ENCODE measurements at places on chromosomes 13 and 19.

DNA sequence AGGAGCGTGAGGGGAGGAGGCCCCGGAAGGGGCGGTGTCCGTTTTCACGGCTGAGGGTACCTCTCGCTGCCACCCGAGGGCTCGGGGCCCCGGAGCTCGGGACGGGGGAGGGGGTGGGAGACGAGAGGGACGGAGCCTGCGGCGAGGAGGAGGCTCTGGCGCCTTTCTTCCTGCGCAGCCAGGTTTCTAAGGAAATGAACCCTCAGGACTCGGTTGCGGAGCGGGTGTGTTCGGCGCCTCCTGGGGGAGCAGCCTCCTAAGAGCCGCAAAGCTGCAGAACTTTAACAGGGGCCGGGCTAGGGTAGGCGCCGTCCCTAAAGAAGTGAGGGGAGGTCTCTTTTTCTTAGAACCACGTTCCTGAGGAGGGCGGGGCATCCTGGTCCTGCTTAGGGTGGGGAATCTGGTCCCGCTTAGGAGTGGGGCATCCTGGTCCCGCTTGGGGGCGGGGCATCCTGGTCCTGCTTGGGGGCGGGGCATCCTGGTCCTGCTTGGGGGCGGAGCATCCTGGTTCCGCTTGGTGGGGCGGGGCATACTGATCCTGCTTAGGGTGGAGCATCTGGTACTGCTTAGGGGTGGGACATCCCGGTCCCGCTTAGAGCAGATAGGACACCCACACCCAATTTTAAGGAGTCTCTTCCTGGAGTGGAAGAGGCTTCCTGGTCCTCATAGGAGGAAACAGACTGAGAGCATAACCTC, 6.2 kb downstream of the SYT5 start:
- DNase-seq, result no peak

DNA sequence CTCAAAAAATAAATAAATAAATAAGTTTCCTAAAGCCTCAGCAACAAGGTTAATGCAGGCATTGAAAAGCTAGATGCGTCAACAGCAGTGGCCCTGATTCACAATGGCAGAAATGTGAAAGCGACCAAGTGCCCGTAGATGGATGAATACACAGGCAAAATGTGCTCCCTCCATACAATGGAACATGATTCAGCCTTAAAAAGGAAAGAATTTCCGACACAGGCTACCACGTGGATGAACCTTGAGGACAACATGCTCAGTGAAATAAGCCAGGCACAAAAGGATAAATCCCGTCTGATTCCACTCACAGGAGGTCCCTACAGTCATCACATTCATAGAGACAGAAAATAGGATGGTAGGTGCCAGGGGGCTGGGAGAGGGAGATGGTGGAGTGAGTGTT, 31.7 kb downstream of the INSR start:
- DNase-seq, result no peak

- DNase-seq, result no peak
These were observed 821.3 kb downstream of the DIAPH3 start for GRCh38 chr13:59342400-59342799.

- DNase-seq, result no peak
These were observed at the start of gene SLC5A5 for GRCh38 chr19:17871878-17872250. SLC5A5 (plus strand) TSS chr19:17871945; CDS start chr19:17872320, 375 bp downstream.

- DNase-seq, result peak; percentile 30
These were observed 19.3 kb upstream of the GATAD2A start for GRCh38 chr19:19385896-19386869.

DNA sequence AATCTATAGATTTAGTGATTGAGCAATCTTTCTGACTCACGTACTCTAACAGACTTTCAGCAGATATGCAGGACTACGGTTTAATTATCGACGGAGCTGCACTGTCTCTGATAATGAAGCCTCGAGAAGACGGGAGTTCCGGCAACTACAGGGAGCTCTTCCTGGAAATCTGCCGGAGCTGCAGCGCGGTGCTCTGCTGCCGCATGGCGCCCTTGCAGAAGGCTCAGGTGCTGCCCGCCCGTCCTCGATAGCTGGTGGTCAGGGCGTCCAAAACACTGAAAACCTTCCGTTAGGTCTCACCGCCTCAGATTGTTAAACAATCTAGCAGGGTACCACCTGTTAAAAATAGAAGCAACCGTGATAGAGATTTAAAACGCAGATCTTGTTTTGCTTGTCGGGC, 113.2 kb upstream of the MCF2L start:
- DNase-seq, result no peak

DNA sequence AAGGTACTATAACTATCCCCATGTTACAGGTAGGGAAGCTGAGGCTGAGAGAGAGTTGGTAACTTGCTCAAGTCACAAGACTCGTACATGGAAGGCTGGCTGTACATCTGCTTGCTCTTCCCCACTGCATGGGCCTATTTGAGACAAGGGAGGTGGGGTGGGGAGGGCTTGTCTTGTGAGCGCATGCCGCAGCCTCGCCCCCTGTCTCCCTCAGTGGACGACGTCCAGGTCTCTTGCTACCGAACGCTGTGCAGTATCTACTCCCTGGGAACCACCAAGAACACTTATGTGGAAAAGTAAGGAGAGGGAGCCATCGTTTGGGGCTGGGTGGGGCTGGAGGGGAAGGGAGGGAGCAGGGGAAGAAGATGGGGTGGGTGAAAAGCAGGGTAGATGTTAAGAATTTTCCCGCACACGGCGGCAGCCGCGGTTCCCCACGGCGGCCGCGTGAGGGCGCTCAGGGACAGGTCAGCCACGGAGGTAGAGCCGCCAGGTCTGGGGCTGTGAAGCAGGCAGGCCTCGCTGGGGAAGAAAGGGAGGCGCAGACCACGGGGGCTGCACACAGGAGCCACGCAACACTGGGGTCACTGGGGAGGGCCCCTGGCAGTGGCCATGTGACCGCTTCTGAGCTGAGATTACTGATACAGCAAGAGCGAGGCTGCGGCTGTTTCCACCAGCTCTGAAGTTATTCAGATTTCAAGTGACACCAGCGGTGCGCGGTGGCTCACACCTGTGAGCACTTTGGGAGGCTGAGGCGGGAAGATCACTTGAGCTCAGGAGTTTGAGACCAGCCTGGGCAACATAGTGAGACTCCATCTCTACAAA, 81.5 kb downstream of the RYR1 start:
- DNase-seq, result peak; percentile 68

GRCh38 chr13:36981156-36981743, 17.9 kb downstream of the ALG5 start:
- DNase-seq, result no peak

DNA sequence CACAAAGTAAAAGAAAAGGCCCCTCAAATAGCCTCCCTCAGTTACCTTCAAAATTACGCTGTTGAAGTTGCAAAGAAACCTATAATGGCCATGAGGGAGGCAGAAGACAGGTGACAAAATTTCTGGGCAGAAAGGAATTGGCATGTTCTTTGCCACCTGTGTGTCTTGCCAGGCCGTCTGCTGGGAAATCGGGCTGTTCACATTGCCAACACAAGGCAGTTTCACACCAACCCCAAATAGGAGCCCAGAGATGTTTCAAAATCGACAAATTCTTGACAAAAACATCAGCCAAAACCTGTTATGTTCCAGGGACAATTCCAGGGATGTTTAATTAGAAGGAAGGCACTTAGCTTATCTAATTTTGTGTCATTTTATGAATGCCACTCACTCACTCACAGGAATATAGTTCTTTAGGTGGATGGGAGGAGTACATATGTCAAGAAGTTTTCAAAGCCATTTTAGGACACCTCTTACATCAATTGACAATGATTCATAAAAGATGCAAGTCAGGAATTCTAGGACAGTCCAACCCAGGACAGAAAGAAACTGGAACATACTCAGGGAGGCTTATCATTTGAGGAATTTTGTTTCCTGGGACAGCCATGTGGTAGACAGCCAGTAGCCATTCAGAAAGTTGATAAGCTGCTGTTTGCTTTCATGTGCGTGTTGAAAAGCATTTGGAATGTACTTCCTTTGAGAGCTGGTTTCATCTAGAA, 164.5 kb downstream of the RGCC start:
- no peak for DNase-seq

- DNase-seq, result no peak
These were observed 95.1 kb downstream of the TSHZ3 start for GRCh38 chr19:31254180-31254551.

DNA sequence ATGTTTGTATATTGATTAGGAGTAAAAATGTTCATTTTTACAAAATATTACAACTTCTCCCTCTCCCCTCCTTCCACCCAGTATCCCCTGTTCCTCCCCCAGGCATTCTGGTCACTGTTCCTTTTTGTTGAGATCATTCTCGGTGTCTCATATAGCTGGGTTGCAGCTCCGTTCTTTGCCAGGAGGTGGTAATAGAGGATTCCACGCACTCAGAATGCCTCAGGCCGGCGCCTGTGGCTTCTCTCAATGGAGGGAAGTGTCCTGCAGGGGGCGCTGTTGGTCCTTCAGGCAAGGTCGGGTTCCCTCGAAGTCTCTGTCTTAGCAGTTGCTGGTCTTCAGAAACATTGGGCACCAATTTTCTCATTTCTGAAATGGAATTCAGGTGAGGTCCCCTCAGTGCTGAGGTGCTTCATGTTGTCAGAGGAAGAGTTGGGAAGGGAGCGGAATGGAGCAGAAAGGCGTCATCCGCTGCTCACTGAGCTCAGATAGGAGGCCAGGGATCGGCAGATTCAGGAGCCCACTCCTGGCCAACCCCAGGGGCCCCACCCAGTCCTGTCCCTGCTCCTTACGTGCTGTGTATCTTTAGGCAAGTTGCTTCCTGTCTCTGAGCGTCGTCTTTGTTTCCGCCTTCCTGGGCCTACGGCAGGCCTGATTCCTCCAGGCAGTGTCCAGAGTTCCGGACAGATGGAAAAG, 10.3 kb upstream of the GARIN5A start:
- peak; percentile 36 for DNase-seq

DNA sequence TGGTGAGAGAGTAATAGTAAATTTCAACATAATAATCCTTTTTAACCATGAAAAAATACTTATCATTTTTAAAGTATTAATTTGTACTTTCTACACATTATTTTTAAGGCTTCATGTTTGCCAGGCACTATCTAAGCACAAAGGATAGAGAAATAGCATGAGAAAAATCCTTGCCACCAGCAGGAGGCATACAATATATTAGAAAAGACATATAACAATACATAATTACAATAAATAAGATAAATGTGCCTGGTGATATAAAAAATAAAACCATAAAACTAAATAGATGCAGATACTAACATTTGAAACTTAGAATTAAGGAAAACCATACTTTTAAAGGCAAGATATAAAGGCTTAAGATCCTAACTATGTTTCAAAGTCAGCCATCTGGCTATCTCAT, 1256.4 kb downstream of the DIAPH3 start:
- DNase-seq, result no peak

DNA sequence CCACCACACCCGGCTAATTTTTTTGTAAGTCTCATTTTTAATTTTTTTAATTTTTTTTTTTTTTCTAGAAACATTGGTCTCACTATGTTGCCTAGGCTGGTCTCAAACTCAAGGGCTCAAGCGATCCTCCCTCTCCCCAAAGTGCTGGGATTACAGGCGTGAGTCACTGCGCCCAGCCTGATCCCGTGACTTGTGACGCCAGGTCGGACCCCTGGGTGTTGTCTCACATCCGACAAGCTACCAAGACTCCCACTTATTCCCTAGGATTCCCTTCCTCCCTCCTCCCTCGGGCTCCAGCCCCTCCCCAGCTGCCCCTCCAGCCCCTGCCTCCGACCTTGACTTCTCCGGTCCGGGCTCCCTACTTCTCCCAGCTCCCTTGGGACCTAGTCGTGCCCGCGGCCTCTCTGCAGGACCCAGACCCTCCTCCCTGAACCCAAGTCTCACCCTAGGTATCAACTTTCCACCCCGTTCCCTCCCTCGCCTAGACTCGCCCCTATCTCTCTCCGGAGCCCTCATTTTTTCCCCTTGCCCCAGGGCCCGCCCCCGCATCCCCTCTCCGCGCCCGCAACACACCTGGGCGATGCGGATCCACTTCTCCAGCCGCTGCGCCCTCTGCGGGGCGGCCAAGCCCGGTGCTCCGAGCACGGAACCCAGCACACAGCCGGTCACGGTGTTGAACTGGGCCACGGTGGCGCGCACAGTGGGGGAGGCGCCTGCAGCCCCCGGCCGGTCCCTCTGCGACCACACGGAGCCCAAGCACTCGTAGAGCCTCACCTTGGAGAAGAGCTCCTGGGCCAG, 13.1 kb downstream of the RGL3 start:
- peak; percentile 39 for DNase-seq

- DNase-seq, result no peak
These were observed 7.5 kb downstream of the PLAUR start for GRCh38 chr19:43662487-43662886.

GRCh38 chr19:547836-548720, 4.2 kb downstream of the GZMM start:
- DNase-seq, result no peak

- no peak for DNase-seq
These were observed 4.9 kb downstream of the TSSK6 start for GRCh38 chr19:19510432-19510831.

DNA sequence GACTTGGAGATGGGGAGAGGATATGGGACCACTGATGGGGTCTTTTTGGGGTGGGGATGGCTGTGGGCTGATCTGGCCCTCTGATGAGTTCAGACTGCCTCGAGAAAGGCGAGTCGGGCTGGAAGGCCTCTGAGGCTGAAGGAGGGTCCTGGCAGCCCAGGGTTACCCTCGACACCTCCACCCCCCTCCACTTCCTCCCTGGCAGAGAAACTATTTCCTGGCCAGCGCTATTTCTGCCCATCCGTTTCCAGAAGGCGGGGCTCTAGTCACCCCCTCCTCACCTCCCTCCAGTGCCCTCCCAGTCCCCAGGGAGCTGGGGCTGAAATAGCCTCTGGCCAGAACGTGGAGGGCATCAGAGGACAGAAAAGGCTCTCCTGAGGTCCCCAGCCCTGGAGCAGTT, 9.7 kb downstream of the EXOC3L2 start:
- DNase-seq, result no peak

DNA sequence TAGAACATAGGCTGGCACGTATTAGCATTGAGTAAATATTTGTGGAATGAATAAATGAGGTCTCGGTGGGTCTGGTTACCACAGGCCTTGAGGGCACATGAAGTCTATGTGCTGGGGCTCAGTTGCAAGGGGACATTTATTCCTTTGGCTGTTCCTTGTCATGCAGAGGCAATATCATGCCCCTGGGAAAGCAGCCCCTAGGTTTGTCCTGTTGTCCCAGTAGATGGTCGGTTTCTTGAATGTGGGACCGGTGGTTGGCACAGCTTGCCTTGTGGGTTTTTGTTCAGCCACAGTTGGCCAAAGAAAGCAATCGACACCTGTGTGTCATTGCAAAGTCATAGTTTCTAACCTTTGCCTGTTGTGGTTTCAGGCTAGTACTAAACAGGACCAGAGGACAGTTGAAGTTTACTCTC, 24.7 kb upstream of the GPR183 start:
- DNase-seq, result no peak

DNA sequence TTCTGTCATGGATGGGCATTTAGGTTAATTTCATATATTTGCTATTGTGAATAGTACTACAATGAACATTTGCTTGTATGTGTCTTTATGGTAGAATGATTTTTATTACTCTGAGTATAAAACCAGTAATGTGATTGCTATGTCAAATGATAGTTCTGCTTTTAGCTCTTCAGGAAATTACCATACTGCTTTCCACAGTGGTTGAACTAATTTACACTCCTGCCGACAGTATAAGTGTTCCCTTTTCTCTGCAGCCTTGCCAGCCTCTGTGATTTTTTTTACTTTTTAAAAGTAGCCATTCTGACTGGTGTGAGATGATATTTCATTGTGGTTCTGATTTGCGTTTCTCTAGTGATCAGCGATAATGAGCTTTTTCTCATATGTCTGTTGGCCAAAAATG, 6.5 kb downstream of the SIGLEC7 start:
- no peak for DNase-seq

Data from activated CD4-positive, alpha-beta T cell treated with anti-CD3 and anti-CD28 coated beads for 24 hours (primary cell).